ENCODE measurements at places on chromosomes 13 and 19.

DNA sequence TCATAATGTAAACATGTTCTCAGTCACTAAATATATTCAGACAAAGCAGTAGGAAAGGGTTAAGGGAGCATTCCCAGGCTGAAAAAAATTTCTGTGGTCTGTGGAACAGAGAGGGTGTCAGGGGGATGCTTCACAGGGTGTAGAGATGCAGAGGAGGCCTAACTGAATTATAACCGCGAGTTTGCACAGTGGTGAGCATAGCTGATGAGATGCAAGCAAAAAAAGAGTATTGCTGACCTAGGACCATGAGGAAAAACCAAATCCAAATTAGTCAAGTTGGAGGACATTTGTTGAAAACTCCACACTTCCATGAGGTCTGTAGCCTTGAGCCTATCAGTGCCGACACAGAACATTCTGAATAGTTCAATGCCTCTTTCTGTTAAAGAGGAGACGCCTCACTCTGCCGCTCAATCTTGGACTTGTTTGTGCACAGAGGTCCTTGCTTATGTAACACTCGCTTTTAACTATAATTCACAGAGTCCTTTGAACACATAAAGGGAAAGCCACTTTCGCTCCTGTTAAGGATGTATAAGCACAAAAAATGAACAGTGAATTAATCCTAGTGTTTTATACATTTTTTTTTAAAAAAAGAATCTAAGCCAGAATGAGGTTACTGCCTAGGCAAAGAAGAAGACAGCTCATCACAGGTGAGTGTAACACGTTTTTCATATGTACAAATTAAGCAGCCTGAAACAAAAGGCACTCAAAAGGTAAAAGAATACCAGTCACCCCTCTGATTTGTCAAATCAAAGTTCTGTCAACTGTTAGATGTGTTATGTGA is 25.8 kb upstream of the INTS6 start:
- no peak for DNase-seq

- no peak for DNase-seq
Observed at GRCh38 chr19:44846455-44847143, 502 bp downstream of the NECTIN2 start.

DNA sequence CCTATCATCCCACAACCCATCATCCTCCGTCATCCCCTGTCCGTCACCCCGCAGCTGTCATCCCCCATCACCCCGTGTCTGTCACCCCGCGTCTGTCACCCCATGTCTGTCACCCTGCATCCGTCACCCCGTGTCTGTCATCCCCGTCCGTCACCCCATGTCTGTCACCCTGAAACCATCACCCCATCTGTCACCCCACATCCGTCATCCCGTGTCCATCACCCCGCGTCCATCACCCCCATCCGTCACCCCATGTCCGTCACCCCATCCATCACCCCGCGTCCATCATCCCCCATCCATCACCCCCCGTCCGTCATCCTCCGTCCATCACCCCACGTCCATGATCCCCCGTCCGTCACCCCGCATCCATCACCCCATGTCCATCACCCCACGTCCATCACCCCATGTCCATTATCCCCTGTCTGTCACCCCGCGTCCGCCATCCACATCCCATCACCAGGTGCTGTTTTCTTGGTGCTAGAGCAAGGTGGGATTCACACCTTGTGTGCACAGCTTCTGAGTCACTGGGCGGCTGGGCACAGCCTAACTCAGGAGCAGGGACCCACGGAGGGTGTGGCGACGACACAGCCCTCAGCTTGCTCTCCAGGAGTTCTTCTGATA is 24.2 kb downstream of the RASA3 start:
- DNase-seq: no peak

DNA sequence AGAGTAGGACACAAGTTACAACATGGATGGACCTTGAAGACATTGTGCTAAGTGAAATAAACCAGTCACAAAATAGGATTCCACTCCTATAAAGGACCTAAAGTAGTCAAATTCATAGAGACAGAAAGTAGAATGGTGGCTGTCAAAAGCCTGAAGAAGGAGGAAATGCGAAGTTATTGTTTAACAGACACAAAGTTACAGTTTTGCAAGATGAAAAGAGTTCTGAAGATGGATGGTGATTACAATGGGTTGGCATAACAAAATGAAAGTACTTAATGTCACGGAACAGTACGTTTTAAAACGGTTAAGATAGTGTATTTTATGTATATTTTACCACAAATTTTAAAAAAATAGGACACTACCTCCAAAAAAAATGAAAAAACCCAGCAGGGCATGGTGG is 34.8 kb downstream of the FOXO1 start:
- DNase-seq: no peak

GRCh38 chr13:103948426-103948825 is 882.2 kb upstream of the SLC10A2 start:
- no peak for DNase-seq

GRCh38 chr13:28320884-28321574 is 173.9 kb downstream of the FLT1 start:
- DNase-seq: no peak

DNA sequence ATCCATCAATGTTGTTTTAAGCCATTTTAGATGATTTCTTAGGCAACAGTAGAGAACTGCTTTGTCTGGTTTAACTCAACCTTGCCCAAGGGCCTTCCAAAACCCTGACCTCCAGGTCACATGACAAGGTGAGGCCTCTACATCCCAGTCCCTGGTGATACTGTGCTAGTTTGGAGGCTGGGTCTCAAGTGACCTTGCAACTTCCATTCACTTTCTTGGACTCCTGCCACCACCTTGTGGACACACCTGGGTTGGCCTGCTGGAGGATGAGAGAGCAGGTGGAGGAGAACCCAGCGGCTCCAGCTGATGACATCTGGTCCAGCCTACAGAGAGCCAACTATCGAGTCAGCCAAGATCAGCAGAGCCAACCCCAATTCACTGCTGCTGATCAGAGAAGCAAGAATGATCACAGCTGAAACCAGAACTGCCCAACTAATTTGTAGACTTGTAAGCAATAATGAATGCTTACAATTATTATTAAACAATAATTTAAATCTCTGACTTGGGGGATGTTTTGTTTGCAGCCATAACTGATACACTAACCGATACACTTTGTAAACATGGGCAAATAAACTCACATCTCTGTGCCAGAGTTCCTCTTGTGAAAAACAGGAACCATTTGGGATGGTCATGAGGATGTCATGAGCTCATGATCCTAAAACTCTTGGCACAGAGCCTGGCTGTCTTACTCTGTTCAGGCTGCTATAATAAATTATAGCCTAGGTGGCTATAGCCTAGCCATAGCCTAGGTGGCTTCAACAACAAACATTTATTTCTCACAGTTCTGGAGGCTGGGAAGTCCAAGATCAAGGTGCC is 11.5 kb downstream of the FAM187B start:
- DNase-seq: no peak

DNA sequence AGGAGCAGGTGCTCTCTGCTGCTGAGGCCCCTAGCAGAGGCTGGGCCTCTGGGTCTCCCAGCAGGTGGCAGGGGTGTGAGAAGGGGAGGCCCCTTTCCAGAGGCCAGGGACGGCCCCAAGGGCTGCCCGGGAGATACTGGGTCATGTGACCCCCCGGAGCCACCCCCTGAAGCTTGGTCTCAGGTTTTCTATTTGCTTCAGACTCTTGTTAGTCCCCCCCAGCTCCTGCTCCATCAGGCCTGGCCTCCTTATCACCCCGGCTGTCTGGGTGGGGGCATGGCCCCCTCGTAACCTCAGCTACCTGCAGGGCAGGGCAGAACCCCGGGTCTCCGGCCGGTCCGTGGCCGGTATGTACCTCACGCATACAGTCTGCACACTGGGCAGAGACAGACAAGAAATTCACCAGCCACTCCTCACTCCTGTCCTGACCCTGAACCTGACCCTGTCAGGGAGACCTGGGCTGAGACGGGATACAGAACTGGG is 13.2 kb upstream of the TCF3 start:
- no peak for DNase-seq
